ENCODE measurements at places on chromosomes 5 and 9.
A peak's percentile ranks its signal among the peaks of the same experiment; 100 is the strongest.

DNA sequence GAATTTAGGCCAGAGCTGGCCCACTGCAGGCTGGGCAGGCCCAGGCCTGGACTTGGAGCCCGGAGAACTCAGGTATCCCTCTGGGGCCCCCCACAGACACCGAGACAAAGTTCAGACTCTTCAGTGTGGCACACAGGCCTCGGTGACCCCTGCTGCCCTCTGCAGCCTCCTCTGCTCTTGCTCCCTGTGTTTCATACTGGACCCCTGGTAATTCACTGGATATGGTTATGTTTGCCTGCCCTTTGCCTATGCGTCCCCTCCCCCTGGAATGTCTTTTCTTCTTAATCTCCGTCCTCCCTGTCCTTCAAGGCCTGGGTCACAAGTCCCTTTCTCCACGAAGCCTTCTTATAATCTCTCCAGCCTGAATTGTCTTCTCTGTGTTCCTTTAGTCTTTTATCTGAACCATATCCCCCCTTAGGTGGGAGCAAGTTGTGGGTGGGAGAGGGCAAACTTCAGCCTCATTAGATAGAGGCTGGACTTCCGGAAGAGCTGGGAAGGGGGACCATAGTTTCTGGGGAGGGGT lies 30.1 kb downstream of the GSN start:
- DNase-seq = no peak

DNA sequence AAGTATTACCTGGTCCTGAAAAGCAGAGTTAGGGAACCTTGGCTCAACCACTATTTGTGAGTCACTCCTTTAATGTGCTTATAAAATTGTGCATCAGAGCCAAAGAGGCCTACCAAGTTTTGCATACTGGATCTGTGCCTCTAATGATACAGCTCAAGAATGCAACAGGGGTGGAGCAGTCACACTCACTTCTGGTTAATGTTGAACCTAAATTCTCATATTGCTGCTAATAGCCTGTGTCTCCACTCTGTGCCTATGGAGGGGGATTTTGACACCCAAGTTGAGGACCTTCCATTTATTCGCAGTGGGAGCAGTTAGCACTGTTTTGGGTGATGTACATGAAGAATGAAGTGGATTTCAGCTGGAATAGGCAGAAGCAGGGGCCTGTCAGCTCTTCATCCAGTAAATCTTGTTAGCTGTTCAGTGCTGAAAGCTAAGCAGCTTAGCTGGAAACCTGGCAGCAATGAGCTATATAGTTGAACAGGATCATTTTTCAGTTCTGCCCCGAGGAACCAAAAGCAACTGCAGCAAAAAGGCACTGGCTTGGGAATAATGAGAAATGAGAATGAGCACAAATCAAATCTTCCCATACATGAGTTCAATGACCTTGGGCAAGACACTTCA lies 9.7 kb downstream of the SH3TC2 start:
- DNase-seq = peak; percentile 83

- DNase-seq = peak; percentile 71
These were observed 102.3 kb downstream of the EPB41L4A start for GRCh38 chr5:112316731-112317130.

GRCh38 chr9:111896942-111897600 lies 457 bp downstream of the UGCG start:
- no peak for DNase-seq

DNA sequence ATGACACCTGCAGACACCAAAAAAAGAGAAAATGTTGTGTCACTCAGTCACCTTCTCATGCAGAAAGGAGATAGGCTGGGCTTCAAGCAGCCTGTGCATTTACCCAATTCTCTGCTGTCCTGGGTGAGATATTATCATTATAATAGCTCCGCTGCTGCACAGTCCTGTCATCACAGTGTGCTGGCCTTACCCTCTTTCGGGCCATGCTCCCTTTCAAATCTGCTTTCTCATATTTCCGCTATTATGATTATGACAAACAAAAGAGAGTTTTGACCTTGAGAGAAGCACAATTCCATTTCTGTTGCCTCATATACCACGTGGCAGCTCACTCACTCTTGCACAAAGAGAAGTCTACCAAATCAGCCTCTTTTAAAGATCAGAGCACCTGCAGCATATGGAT lies 1350.1 kb upstream of the ACO1 start:
- no peak for DNase-seq

GRCh38 chr5:167797933-167798332 lies 493.5 kb upstream of the WWC1 start:
- no peak for DNase-seq

- no peak for DNase-seq
These were observed 32.4 kb downstream of the RAB24 start for GRCh38 chr5:177271113-177271512.
